ENCODE measurements at places on chromosomes 7 and 10.
A peak's percentile ranks its signal among the peaks of the same experiment; 100 is the strongest.

GRCh38 chr10:126903656-126904360 is 1.4 kb upstream of the DOCK1 start:
- DNase-seq: no peak

- no peak for DNase-seq
Observed at GRCh38 chr7:7533831-7534430, 1.7 kb downstream of the COL28A1 start.

DNA sequence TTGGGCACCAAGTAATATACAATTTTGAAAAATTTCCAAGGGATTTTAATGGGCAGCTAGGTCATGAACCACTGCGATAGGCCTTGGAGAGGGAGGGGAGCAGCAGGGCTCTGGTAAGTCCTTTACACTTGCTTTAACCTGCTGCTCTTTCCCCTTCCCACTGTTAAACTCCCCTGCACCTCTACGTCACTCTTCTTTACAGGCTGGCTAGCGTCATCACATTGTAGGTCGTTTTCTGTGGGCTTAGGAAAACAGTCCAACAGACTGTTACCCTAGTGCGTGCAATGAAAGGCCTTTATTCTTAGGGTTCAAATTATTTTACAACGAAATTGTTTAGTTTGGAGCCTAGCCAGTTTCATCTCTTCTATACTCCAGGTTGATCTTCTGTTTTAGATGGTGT is 235.7 kb downstream of the AUTS2 start:
- no peak for DNase-seq

GRCh38 chr7:131161103-131161502 is 166.6 kb upstream of the MKLN1 start:
- no peak for DNase-seq

- no peak for DNase-seq
Observed at GRCh38 chr7:4724648-4725013, 42.5 kb downstream of the FOXK1 start.

- DNase-seq: no peak
Observed at GRCh38 chr7:29160080-29160479, 13.7 kb upstream of the CPVL start.

DNA sequence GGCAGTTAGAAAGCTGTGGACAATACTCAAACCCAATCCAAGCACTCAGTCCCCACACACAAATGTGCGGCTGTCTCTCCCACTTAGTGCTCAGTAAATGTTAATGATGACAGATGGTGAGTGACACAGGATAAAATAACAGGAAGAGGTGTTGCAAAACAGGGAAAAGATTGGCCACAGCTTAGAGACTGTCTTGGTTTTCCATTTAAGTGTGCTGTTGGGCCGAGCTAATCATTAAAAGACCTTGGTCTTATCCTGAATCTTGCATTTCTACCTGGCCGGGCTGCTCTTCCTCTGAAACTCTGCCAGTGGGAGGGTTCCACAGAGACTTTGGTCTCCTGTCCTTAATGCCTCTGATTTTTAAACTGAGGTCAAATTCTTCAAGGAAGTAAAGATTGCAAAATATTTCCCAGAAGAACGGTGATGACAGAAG is 113.1 kb upstream of the RNF32 start:
- DNase-seq: no peak

- DNase-seq: no peak
Observed at GRCh38 chr10:14800397-14800796, 25.7 kb upstream of the FAM107B start.

- DNase-seq: no peak
Observed at GRCh38 chr10:106181501-106181900, 983.0 kb downstream of the SORCS1 start.

- peak; percentile 72 for DNase-seq
Observed at GRCh38 chr7:874031-874749, 2.2 kb upstream of the GET4 start.

DNA sequence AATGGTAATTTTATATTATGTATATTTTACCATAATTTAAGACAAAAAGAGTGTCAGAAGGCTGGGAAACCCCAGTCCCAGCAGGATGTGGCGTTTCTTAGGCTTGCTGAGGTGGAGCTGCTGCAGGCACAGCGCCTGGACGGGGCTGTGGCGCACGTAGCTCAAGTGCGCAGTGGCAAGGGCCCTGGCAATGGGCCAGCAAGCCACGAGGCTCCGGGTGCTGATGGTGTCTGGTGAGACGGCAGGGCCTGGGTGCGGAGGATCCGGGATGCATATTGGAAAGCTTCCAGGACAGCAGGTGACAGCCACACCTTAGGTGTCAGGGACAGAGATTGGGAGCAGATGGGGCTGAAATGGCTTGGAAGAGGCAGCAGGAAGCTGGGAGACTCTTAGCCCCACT is 37.2 kb downstream of the CLEC2L start:
- DNase-seq: no peak

- no peak for DNase-seq
Observed at GRCh38 chr7:42877862-42878261, 34.0 kb downstream of the C7orf25 start.

- no peak for DNase-seq
Observed at GRCh38 chr7:114656466-114656865, 241.9 kb downstream of the FOXP2 start.

DNA sequence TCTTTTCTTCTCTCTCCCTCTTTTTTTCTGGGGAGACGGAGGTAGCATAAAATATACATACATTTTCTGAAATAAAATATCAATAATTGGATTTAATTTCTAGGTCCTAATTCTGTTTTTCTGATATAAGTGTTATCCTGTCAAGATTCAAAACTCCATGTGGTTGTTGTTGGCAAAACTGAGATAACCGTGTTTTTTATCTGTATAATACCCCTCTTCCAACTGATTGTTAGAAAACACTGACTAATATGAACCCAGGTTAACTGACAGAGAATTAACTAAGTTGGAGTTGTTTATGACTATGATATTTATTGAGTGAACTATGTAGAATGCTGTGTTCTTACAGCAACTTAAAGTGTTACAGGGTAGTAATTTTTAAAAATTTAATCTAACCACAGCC is 236.5 kb upstream of the KAT6B start:
- DNase-seq: no peak

Data from SK-N-DZ (cell line).